RWPE2 (cell line): ENCODE measurements at places on chromosomes 16 and 17.
A peak's percentile ranks its signal among the peaks of the same experiment; 100 is the strongest.

- DNase-seq = no peak
Measured at GRCh38 chr17:57984261-57984890, 3.7 kb downstream of the VEZF1 start.

DNA sequence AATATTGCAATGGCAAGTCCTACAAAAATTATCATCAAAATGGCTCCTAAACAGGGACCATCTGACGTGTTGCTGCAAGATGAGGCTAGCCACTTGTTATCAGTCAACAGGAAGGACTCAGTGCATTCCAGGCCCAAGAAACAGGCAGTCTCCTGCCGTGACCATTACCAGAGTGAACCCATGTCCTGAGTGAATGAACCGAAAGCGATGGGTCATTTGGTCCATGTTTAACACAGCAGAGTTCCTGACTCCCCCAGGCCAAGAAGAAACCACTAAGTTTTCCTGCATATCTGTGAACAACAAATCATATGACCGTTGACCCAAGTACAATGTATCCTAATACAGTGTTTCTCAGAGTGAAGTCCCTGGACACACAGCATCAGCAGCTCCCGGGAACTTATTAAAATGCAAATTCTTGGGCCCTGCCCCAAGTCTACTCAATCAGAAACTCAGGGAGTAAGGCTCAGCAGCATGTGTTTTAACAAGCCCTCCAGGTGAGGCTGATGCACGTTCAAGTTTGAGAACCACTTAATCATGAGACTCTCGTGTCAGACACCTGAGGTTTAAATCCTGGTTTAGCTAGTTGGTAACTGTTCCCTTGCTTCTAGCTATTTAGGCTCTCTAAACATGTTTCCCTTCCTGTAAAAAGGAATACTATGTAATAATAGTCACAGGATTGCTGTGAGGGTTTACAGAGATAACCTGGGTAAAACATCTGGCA, 429.4 kb upstream of the MAF start:
- no peak for DNase-seq

- DNase-seq = no peak
Measured at GRCh38 chr17:32206861-32207260, 58.8 kb upstream of the RHBDL3 start.

DNA sequence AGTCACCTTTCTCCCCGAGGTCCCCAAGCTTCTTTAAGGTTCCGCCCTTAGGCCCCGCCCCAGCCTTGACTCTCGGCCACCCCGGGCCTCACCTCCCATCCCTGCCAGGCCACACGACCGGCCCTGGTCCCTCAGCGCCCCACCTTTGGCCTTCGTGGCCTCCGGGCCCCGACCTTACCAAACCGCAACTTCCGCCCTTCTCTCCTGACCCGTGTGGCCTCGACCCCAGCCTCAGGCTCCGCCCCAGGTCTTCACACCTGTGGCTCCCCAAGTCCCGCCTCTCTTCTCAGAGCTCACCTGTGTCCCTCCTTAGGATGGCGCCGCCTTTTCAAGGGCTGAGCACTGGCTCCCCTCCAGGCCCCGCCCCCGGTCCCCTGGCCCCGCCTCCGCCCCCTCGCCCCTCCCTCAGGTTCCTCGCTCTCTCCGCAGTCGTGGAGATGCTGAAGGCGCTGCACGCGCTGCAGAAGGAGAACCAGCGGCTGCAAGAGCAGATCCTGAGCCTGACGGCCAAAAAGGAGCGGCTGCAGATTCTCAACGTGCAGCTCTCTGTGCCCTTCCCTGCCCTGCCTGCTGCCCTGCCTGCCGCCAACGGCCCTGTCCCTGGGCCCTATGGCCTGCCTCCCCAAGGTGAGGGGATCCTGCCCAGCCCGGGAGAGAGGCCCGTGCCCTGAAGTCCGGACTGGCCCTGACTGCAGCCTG, 10.0 kb upstream of the CISD3 start:
- DNase-seq = no peak

GRCh38 chr17:16439303-16439791, 24.0 kb downstream of the TRPV2 start:
- no peak for DNase-seq

GRCh38 chr17:27346228-27346899, 52.5 kb downstream of the WSB1 start:
- no peak for DNase-seq

GRCh38 chr17:50094243-50094752, 853 bp upstream of the PDK2 start:
- DNase-seq = peak; percentile 84

DNA sequence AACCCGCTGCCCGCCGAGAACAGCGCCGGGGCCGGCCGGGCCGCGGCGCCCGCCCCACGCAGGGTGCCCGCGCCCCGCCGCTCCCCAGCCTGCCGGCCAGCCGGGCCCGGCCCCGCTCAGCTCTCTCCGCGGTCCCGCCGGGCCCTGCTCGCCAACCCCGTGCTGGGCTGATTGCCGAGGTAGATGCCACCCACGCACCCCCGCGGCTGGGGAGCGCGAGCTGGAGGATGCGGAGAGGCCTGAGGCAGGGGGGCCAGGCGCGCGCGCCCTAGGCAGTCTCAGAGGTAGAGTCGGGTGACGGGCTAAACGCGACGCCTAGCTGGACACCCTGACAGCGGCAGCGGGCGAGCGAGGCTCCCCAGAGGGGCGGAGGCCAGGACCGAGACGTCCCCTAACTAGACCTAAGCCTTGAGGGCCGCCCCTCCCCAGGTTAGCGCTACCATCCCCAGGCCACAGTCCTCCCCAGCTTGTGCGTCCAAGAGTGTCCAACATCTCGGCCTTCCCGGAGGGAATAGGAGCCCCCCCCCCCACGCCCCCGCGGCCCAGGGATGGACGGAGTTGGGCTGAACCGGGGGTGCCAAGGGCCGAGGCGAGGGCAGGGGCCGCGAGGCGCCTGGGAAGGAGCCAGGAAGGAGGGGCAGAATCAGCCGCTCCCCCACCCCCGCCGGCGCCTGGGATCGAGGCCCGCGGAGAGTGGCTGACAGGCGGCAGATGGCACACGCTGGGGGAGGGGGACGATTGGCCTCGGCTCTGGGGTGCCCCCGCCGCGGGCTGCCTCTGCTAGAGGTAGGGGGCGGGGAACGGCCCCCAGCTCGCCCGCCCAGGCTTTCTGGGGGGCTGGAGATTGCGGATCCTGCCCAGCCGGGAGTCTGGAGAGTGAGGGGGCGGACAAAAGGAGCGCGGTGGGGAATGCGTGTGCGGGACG, 2.5 kb upstream of the ZNF423 start:
- no peak for DNase-seq

- DNase-seq = no peak
Measured at GRCh38 chr16:84847564-84848355, 28.0 kb downstream of the CRISPLD2 start.

GRCh38 chr16:48433850-48434530, 48.8 kb upstream of the SIAH1 start:
- DNase-seq = no peak

DNA sequence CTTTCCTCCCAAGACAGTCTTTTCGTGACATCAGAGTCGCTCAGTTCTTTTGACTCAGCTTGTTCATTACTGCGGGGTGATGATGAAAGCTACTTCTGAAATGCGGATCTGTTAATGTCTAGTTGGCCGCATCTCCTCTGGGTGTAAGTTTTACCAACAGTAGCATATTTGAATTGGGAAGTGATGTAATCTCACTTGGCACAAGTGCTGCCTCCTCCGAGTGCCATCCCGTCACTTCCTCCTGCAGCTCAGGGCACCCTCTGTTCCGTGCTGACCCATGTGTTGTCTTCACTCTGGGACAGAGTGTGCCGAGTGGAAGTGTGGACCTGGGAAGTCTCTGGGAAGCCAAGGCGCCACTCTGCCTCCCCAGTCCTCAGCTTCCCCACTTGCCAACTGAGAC, 8.9 kb downstream of the ADAD2 start:
- no peak for DNase-seq

DNA sequence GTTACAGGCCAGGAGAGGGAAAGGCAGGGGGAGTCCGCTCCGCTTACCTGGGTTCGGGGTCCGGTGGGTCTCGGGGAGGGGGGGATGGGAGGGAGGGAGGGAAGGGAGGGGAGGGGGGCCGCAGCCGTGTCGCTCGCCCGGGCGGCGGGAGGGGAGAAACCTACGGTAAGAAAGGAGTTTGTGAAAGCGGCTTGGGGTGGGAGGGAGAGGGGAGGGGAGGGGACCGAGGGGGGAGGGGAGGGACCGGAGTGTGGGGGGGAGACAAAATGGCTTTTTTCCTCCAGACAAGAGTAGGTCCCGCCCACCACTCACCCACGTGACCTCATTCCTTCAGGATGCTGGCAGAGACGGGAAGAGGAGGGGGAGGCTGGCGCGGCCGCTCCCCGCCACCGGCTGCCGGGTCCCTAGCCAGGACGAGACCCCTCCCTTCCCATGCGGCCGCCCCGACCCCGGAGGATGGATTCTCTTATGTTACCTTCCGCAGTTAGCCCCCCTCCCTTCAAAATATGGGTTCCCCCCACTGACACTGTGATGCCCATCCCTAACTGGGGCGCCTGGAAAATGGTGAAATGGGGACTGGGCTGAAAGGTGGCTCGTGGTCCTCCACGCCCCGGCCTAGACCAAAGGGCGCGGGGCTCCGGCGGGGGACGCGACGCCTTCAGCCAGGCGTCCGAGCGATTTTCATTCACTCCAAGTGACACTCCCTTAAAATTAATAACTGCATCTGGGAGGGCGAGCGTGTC, at the start of gene PCGF2:
Gene PCGF2 (minus strand): TSS at position 188 of the 743 bp plus-strand sequence. CDS start 7,934 bp downstream, outside the sequence.
- peak; percentile 94 for DNase-seq

GRCh38 chr17:51189628-51190027, 23.4 kb downstream of the NME2 start:
- no peak for DNase-seq

GRCh38 chr16:88315543-88316105, 67.1 kb upstream of the ZNF469 start:
- DNase-seq = peak; percentile 89

GRCh38 chr17:52419229-52419641, 260.7 kb upstream of the CA10 start:
- DNase-seq = no peak

DNA sequence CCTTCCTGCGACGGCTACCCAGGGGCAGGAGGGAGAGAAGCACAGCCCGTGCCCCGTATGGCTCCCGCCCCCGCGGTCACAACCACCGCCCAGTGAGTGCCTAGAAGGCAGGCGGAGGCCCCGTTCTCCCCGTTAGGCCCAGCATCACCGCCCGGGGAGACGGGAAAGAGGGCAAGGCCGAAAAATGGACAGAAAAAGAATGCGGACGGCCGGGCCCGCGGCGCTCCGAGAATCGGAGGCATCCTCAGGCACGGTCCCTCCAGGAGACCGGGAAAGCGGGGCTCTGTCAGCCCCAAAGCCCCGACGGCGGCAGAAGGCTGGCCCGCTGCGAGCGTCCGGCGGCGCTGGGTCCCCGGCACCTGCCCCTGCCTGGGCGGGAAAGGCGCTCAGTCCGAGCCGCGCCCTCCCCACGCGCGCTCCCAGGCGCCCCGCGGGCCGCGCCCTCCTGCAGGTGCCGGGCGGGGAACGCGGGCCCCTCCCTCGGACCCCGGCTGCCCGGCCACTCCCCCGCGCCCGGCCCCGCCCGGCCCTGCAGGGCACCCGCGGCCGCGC, 407 bp downstream of the MCRIP1 start:
- peak; percentile 74 for DNase-seq

GRCh38 chr17:28849281-28849680, 5.5 kb upstream of the ERAL1 start:
- DNase-seq = no peak
